ENCODE measurements at places on chromosomes 4 and X.

GRCh38 chr4:99390055-99390454 is 37.5 kb upstream of the ADH1C start:
- H3K4me1 ChIP-seq: no peaks in the 10 kb centered on the region
- no peak for DNase-seq
- no peaks in the 10 kb centered on the region for H3K36me3 ChIP-seq

DNA sequence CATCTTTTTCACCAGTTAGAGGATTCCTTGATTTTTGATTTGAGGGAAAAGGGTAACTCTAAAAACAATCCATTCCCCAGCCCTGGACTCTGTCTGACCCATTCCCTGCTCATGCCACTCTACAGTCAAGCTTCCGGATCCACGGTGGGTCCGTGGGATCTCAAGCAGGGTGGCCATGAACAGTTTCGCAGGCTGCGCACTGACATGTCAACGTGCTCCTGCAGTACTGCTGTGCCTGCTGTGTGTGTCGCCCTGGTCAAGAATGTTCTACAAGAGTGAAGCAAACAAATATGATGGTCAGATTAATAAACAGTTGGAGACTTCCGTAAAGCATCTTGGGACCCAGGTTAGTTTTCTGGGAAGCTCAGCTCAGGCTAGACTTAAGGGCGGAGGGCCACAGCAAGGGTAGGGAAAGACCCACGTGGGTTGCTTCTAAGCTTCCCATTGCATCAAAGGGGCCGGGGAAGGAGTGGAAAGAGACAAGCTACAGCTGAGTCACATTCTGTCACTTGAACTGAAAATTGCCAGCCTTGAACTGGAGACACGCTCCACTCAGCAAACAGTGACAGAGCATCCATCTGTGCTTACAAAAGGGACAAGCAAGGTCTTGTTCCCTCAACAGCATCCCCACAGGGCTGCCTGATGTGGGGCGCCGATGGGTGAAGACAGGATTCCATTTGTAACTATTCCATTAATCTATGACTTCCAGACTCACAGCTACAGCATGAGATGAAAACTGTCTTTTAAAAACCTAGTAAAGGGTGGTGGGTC is 81.8 kb downstream of the MTMR1 start:
- H3K4me1 ChIP-seq: no peaks in the 10 kb centered on the region
- no peak overlapping the region for H3K4me3 ChIP-seq
- no peak for DNase-seq
- no peaks in the 10 kb centered on the region for H3K36me3 ChIP-seq

GRCh38 chr4:152239216-152239615 is 296.7 kb downstream of the FBXW7 start:
- no peak for DNase-seq

DNA sequence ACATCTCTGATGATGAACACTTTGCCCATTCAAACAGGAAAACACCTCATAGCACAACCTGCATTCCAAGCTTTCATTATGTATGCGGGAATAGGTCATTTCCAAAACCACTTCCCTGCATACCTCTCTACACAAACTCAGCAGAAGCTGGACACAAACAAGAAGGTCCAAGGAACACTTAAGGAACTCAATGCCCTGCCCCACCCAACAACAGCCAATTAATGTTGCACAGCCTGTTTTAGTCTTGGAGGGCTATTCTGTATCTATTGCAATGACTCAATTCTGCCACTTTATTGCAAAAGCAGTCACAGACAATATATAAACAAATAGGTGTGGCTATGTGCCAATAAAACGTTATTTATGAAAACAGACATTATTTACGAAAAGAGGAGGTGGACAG is 16.7 kb downstream of the OPHN1 start:
- H3K36me3 ChIP-seq: no peaks in the 10 kb centered on the region
- H3K27ac ChIP-seq: no peak overlapping the region
- H3K4me1 ChIP-seq: no peaks in the 10 kb centered on the region
- no peak overlapping the region for H3K4me3 ChIP-seq
- DNase-seq: no peak
- H3K27me3 ChIP-seq: no peaks in the 10 kb centered on the region

DNA sequence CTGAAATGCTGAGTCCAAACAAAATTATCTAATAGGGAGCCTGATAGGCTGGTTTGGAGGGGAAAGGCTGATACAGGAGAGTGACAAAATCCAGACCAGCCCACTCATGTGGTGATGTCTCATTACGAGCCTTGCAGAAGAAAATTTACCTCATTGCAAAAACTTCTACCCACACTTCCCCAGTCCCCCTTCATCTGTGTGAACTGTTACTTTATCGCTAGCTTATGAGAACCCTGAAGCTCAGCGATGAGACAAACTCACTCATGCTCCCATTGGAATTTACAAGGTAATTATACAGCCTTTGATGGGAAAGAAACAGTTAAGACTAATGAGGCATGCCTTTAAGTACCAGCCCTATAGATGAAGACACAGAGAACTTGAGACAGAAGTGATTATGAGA is 76.1 kb downstream of the ARHGAP6 start:
- no peaks in the 10 kb centered on the region for H3K27me3 ChIP-seq
- DNase-seq: no peak
- no peaks in the 10 kb centered on the region for H3K4me1 ChIP-seq
- H3K36me3 ChIP-seq: no peaks in the 10 kb centered on the region
- no peak overlapping the region for H3K4me3 ChIP-seq

GRCh38 chr4:107994894-107995293 is 5.2 kb downstream of the HADH start:
- peak overlapping the region; percentile 95 for H3K27ac ChIP-seq
- DNase-seq: no peak
- H3K4me3 ChIP-seq: no peak overlapping the region
- H3K4me1 ChIP-seq: peaks cover 25% of the 10 kb centered on the region
- H3K27me3 ChIP-seq: no peaks in the 10 kb centered on the region

- no peaks in the 10 kb centered on the region for H3K4me1 ChIP-seq
- DNase-seq: no peak
- H3K4me3 ChIP-seq: no peak overlapping the region
- H3K27ac ChIP-seq: no peak overlapping the region
- H3K27me3 ChIP-seq: no peaks in the 10 kb centered on the region
- no peaks in the 10 kb centered on the region for H3K36me3 ChIP-seq
Observed at GRCh38 chr4:156676116-156676851, 295.3 kb downstream of the PDGFC start.

- H3K4me1 ChIP-seq: no peaks in the 10 kb centered on the region
- no peaks in the 10 kb centered on the region for H3K27me3 ChIP-seq
- no peak overlapping the region for H3K4me3 ChIP-seq
- peak; percentile 20 for DNase-seq
- H3K27ac ChIP-seq: no peak overlapping the region
Observed at GRCh38 chrX:9207142-9207541, 173.2 kb upstream of the FAM9B start.

DNA sequence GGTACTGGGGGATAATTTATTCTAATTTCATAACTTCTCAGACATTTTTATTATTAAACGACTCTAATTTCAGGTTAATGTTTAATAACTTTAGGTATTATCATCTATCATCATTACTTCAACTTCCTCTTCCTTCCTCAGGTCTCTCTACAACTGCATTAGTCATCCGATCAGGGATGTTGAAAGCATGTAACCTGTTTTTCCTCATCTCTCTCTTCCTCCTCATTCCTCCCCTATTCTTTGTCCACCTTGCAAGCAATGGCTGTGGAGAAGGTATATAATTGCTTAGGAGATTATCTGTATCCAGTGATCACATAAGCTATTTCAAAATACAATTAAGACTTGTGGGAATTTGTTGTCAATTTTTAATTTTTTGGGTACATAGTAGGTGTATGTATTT is 632.6 kb upstream of the DIAPH2 start:
- no peak for DNase-seq
- no peaks in the 10 kb centered on the region for H3K4me1 ChIP-seq
- H3K27ac ChIP-seq: no peak overlapping the region
- H3K27me3 ChIP-seq: no peaks in the 10 kb centered on the region
- H3K4me3 ChIP-seq: no peak overlapping the region

- peaks cover 16% of the 10 kb centered on the region for H3K4me1 ChIP-seq
- no peak for DNase-seq
- H3K27me3 ChIP-seq: no peaks in the 10 kb centered on the region
- H3K4me3 ChIP-seq: no peak overlapping the region
- H3K36me3 ChIP-seq: no peaks in the 10 kb centered on the region
- no peak overlapping the region for H3K27ac ChIP-seq
Observed at GRCh38 chr4:48042979-48043461, 26.4 kb downstream of the NIPAL1 start.

DNA sequence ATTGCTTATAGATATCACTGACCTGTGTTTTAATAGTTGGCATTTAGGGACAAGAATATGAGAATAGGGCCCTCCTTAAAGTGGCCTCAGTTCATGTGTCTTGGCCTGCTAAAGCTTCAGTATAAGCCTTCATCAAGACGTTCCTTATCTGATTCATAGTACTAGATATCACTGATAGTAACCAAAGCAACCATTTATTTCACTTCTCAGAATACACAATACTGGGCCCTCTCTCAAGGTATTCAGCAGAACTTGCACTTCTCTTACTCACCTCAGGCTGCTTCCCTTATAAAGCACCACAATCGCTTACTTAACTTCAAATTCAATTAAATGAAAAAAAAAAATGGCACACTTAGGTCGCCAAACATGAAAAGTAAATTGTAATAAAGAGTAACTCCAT is 259.4 kb upstream of the PCDH7 start:
- H3K4me3 ChIP-seq: no peak overlapping the region
- H3K4me1 ChIP-seq: no peaks in the 10 kb centered on the region
- H3K27me3 ChIP-seq: no peaks in the 10 kb centered on the region
- no peak for DNase-seq

DNA sequence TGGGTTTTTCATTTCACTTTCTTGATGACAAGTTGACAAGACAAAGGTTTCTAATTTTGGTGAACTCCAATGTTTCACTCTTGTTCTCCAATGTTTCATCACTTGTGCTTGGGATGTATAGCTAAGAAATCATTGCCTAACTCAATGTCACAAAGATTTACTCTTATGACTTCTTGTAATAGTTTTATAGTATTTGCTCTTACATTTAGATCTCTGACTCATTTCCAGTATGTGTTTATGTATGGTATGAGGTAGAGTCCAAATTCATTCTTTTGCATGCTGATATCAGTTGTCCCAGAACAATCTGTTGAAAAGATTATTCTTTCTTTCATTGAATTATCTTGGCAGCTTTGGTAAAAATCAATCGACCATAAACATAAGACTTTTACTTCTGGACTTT is 12.2 kb upstream of the NWD2 start:
- no peak overlapping the region for H3K27ac ChIP-seq
- no peaks in the 10 kb centered on the region for H3K36me3 ChIP-seq
- no peak for DNase-seq

- H3K4me1 ChIP-seq: no peaks in the 10 kb centered on the region
- no peak for DNase-seq
- no peak overlapping the region for H3K4me3 ChIP-seq
- peaks cover 15% of the 10 kb centered on the region for H3K27me3 ChIP-seq
- peaks cover under 1% of the 10 kb centered on the region for H3K36me3 ChIP-seq
- H3K27ac ChIP-seq: no peak overlapping the region
Observed at GRCh38 chrX:153580700-153581386, 18.1 kb downstream of the CCNQ start.

- H3K27ac ChIP-seq: no peak overlapping the region
- H3K36me3 ChIP-seq: no peaks in the 10 kb centered on the region
- no peaks in the 10 kb centered on the region for H3K27me3 ChIP-seq
- no peaks in the 10 kb centered on the region for H3K4me1 ChIP-seq
- DNase-seq: no peak
Observed at GRCh38 chr4:150534818-150535217, 47.1 kb upstream of the MAB21L2 start.

GRCh38 chr4:13527981-13528820 is 16.1 kb downstream of the NKX3-2 start:
- no peak overlapping the region for H3K27ac ChIP-seq
- no peaks in the 10 kb centered on the region for H3K36me3 ChIP-seq
- peaks cover 99% of the 10 kb centered on the region for H3K27me3 ChIP-seq
- no peak for DNase-seq

DNA sequence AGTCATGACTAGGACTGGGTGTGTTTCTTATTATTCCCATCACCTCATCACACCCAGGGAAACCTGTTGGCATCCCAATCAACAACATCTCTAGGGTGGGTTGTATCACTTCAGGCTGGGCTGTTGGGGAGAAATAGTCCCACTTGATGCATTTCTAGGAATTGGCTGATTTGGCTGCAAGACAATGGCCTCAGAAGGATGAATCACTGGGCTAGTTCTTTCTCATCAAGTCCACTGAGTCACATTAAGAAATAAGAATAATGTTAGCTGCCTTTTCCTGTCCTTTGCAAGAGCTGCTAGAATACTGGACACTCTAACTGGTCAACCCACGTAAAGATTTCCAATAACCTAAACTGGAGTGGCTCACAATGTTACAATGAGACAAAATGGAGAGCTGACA is 104.2 kb downstream of the CHRDL1 start:
- H3K36me3 ChIP-seq: no peaks in the 10 kb centered on the region
- no peaks in the 10 kb centered on the region for H3K27me3 ChIP-seq
- no peaks in the 10 kb centered on the region for H3K4me1 ChIP-seq
- no peak for DNase-seq
- no peak overlapping the region for H3K4me3 ChIP-seq
- H3K27ac ChIP-seq: no peak overlapping the region

- H3K27ac ChIP-seq: no peak overlapping the region
- no peak overlapping the region for H3K4me3 ChIP-seq
- H3K4me1 ChIP-seq: peaks cover 8% of the 10 kb centered on the region
- no peaks in the 10 kb centered on the region for H3K36me3 ChIP-seq
Observed at GRCh38 chr4:4995103-4995907, 24.0 kb downstream of the CYTL1 start.

GRCh38 chrX:77431227-77431626 is 16.0 kb upstream of the FGF16 start:
- H3K27ac ChIP-seq: no peak overlapping the region
- no peaks in the 10 kb centered on the region for H3K27me3 ChIP-seq
- no peak overlapping the region for H3K4me3 ChIP-seq

DNA sequence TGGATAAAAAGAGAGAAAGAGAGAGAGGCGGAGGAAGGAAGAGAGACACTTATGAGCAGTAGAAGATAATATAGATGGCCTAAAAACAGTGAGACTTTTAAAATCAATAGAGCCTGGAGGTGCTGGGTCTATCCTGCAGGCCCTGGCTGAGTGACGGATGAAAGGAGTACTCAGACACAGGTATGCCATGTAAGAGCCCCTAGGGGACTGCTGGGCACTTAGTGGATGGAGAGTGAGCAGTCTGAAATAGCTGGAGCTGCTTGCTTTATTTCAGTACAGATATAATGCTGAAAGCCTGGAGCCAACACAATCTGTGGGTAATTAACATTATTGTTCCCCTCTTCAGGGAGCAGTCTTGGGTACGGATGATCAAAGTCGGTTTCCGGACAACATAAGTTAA is 578.6 kb downstream of the SPOCK3 start:
- no peaks in the 10 kb centered on the region for H3K36me3 ChIP-seq
- no peaks in the 10 kb centered on the region for H3K4me1 ChIP-seq
- DNase-seq: no peak
- no peak overlapping the region for H3K27ac ChIP-seq
- no peak overlapping the region for H3K4me3 ChIP-seq

- H3K36me3 ChIP-seq: no peaks in the 10 kb centered on the region
- H3K4me1 ChIP-seq: no peaks in the 10 kb centered on the region
- peak; percentile 25 for DNase-seq
- H3K27me3 ChIP-seq: no peaks in the 10 kb centered on the region
- no peak overlapping the region for H3K4me3 ChIP-seq
Observed at GRCh38 chr4:184911310-184911709, 85.5 kb upstream of the ACSL1 start.

Data from stomach (tissue), 19 donors.